PC-3 (cell line): ENCODE measurements at places on chromosomes 1 and 21. TPM values are rescaled to one million over a fixed set of nuclear protein-coding genes. Genes with fewer than 3 reads are reported as not detected.

DNA sequence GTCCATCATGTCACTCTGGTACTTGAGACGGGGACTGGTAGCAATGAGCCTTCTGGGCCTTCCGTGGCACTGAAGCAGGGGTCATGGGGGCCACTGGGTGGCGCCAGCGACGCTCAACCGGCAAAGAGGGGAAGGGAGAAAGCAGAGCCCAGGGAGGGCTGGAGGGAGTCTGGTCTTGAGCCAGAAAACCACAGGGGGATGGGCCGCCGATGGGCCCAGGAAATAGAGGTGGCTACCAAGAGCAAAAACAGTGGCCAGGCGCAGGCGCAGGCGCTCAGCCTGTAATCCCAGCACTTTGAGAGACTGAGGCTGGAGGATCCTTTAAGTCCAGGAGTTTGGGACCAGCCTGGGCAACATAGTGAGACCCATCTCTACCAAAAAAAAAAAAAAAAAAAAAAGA is 21.8 kb downstream of the EXOC8 start:
- DNase-seq: peak; percentile 68

DNA sequence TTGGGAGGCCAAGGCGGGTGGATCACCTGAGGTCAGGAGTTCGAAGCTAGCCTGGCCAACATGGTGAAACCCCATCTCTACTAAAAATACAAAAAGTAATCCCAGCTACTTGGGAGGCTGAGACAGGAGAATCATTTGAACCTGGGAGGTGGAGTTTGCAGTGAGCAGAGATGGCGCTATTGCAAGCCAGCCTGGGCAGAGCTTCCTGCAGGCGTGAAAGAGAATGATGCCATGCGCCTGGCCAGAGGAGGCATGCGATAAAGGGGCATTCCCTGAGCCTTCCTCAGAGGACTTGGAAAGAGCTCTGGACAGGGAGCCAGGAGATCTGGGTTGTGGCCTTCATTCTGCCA is 3.2 kb downstream of the E2F2 start:
- DNase-seq: no peak

GRCh38 chr1:180254496-180254819 is 24.4 kb downstream of the LHX4 start:
- no peak for DNase-seq

DNA sequence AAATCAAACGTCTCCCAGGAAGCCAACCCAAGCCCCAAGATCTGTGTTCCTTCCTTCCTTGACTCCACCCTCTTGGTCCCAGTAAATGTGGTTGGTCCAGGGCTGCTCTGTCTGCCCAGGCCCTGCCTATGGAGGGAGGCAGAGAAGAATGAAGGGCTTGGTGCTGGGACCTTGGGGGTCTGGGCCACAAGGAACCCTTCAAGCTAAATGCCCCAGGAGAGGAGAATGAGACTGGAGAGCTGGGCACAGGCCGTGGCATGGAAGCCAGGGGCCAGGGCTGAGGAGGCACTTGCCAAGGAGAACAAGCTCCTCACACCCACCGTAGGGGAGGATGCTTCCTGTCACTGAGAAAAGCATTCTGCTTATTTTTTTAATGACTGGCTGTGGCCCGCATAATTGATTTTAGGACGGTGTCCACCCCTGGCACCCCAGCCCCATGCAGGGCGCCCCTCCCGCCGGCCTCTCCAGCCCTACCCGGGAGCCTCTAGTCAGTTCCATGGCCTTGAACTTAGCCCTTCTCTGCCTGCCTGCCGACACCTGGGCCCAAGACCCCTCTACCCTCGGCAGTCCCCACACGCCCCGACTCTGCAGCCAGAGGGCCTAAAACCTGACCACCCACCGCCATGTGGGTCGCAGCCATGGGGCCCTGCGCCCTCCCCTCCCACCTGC is 889 bp downstream of the CLEC20A start:
- DNase-seq: no peak

GRCh38 chr1:227846265-227846858 is 30.9 kb downstream of the PRSS38 start:
- peak; percentile 18 for DNase-seq

- no peak for DNase-seq
Observed at GRCh38 chr21:17780539-17780938, 38.6 kb downstream of the C21orf91 start.

- DNase-seq: no peak
Observed at GRCh38 chr1:71081697-71082080, 854 bp upstream of the ZRANB2 start.

GRCh38 chr1:154474802-154475201 is 27.2 kb upstream of the TDRD10 start:
- DNase-seq: peak; percentile 72

DNA sequence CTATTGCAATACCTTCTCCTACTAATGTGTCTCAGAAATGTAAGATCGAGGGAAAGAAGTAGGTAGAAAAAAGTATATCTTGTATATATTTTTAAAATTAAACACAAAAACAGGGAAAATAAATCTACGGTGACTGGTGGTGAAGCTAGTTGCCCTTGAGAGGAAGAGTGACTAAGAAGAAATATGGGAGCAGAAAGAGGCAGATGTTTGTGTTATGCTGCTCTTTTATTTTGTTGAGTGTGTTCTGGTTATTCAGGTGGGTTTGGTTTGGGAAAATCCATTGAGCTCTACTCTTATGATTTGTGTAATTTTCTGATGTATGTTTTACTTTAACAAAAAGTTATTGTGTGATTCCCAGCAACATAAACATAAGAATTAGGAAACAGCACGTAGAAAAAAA is 444.9 kb upstream of the B3GALT2 start:
- DNase-seq: no peak

GRCh38 chr1:215526147-215526845 is 40.8 kb upstream of the KCTD3 start:
- DNase-seq: peak; percentile 92

DNA sequence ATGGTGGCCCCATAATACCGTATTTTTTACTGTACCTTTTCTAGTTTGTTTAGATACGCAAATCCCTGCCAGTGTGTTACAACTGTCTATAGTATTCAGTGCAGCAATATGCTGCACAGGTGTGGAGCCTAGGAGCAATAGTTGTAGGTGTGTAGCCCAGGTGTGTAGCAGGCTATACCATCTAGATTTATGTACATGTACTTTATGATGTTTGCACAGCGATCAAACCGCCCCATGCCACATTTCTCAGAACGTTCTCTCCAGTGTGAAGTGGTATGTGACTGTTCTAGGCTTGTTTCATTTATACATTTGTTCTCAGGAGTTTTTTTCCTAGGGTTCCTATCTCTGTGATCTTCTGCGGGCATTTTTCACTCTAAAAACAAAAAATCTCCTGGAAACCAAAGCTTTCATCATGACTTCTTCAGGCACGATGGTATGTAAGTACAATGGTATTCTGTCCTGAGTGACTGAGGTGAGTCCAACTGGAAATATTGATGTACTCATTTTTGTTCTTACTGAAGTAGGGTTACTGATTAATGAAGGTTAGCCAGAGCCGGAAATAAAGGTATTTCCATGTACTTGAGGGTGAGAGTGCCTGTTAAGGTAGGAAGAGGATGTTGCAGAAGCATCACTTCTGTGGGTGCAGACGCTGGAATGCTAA is 153.0 kb downstream of the GABPA start:
- DNase-seq: no peak

- DNase-seq: no peak
Observed at GRCh38 chr1:228885845-228886244, 150.6 kb downstream of the RHOU start.

COQ8A gene
- total RNA-seq: 67.0 and 73.3 TPM in 2 replicates

KRTAP19-1 gene
- not detected in 2 replicates for total RNA-seq

EVA1C gene
- total RNA-seq: 16.1 and 17.5 TPM in 2 replicates
